ENCODE measurements at places on chromosomes 3 and 15. TPM values are rescaled to one million over a fixed set of nuclear protein-coding genes. Genes with fewer than 3 reads are reported as not detected.

DNA sequence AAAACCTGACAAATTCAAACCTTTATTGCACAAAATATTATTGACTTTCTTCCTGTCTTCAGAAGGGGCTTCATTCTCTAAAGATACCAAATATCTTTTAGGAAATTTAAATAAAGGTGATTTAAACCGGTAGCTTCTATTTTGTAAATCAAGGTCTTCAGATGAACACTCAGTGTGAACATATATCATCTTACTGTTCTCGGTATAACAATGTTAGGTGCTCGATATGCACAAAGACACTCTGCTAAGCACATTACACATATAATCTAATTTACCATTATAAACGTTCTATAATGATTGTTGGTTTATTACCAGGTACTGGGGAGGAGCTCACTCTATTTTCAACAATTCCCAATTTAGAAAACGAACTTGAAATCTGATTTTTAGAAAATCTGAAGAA lies 225.4 kb upstream of the AZI2 start:
- no peak for DNase-seq

- DNase-seq, result no peak
These were observed 9.2 kb downstream of the CCRL2 start for GRCh38 chr3:46416125-46416810.

DNA sequence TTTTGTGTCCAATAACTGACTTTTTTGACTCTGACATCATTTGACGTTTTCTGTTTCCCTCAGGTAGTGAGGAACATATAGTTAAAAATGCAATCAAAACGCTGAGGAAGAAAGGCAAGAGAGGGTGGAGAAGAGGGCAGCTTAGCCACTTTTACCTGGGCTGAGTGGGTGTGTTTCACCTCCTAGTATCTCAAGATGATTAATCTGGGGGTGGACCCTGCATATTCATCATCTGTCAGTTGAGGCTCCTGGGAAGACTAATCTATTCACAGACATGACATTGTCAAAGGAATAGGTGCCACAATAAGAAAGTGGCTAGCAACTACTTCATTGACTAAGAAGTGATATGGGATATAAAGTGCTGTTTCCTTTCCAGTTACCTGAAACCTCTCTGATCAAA lies 331.5 kb upstream of the RARB start:
- DNase-seq, result no peak

- DNase-seq, result no peak
These were observed 64.3 kb downstream of the NCEH1 start for GRCh38 chr3:172646439-172647015.

- no peak for DNase-seq
These were observed 10.3 kb upstream of the RFTN1 start for GRCh38 chr3:16523778-16524177.

GRCh38 chr3:108599677-108600409 lies 10.3 kb downstream of the DZIP3 start:
- DNase-seq, result no peak

DNA sequence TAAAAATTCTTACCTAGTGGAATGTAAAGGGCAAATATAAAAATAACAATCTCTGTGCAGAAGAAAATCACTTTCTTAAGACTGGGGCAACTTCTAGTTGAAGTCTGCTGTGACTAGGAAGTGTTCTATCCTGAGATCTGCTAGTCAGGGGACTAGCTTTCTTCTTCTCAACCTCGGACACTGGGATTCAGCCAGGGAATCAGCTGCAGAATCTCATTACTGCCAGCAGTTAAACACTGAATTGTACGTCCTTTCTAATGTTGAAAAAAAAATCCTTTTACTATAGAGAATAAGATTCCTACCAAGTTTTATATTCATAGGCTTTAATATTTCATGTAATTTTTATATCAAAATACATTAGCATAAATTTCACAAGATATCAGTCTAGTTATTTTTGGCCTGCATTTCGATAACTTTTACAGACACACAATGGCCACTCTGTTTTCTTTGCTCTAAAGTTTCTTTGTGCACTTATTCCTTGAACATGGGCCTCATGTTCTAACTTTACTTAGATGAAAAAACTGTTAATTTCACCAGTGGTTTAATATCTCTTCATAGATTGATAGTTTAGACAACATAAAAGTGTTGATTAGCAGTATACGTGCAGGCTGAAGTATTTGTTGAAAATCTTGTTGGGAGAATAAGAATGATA lies 2.6 kb upstream of the NEO1 start:
- DNase-seq, result no peak

- DNase-seq, result no peak
These were observed 228.8 kb upstream of the LYSMD4 start for GRCh38 chr15:99962006-99962561.

DNA sequence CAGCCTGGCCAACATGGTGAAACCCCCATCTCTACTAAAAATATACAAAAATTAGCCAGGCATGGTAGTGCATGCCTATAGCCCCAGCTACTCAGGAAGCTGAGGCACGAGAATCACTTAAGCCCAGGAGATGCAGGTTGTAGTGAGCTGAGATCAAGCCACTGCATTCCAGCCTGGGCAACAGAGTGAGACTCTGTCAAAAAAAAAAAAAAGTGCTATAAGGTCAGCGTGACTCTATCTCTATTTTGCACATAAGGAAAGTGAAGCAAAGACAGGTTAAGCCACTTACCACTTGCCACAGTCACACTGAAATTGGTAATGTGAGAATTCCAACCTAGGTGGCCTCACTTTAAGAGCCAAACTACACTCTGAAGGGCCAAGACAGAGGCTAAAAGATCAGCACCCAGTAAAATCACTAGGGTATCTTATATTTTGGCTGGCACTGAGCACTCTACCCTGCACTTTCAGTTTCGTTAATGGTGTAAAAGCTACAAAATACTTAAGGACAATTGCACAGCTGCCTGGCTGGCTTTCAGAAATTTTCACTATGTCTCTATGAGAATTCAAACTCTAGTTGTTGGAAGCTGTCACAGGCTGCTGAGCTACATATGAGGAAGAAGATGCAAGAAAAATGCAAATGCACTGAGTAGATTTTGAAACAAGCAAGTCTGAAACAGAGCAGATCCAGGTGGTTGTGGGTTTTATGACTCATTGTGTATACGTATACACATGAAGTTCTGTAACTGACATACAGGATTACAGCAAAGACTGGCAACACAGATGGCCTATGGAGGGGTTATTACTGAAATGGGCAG lies 32.7 kb downstream of the TRANK1 start:
- DNase-seq, result peak; percentile 26

DNA sequence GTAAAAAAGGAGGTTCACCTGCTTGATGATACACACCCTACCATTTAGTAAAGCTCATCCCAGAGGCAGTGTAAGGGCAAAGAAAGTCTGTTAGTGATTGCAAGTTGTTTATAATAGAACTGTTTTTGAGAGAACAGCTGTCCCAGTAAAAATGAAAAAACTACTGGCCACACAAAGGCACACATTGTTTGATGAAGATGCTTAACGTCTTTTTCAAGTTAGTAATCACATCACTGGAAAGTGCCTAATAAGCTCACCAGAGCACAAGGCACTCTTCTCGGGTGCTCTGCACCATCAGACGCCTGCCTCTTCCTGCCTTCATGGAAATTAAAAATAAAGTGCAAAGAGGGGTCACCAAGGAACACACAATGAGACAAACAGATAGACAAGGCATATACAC lies 186.9 kb downstream of the PDZRN3 start:
- no peak for DNase-seq

DNA sequence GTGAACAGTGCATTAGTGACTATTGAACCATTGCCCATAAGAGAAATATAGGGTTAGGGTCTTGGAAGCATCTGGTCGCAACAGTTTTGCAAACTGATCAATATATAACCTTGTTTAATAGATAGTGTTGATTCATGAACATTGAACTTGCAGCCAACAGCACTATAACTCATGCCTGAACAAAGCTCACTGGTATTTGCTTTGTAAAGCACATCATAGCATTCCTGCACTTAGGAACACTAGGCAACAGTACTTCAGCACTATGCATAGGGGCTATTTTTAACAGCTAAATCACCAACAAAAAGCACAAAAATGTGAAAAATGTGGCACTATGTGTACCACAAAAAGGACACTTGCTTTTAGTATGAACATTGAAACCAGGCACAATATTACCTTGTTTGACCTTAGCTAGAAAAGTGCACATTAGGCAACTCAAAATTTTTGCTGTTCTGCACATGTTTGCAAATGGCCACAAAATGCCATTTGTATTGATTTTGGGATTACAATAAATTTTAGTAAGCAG lies 68.0 kb downstream of the OXNAD1 start:
- no peak for DNase-seq

- peak; percentile 36 for DNase-seq
These were observed 10.6 kb upstream of the STT3B start for GRCh38 chr3:31522152-31522551.

DNA sequence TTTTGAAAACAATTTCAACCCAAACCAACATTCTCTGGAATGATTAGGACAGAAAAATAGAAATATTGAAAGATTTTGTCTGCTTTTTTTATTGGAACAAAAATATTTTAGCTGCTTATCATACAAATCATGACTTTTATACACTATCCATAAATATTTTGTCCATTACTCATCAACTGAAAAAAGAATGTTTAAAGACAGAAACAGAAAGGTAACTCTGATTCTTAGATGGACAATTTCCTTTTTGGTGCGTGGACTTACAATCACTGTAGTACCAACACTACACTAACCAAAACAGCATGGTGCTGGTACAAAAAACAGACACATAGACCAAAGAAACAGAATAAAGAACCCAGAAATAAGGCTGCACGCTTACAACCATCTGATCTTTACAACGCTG lies 582.8 kb upstream of the CCDC54 start:
- no peak for DNase-seq

GRCh38 chr15:59688423-59688781 lies 718 bp downstream of the BNIP2 start:
- peak; percentile 50 for DNase-seq

DNA sequence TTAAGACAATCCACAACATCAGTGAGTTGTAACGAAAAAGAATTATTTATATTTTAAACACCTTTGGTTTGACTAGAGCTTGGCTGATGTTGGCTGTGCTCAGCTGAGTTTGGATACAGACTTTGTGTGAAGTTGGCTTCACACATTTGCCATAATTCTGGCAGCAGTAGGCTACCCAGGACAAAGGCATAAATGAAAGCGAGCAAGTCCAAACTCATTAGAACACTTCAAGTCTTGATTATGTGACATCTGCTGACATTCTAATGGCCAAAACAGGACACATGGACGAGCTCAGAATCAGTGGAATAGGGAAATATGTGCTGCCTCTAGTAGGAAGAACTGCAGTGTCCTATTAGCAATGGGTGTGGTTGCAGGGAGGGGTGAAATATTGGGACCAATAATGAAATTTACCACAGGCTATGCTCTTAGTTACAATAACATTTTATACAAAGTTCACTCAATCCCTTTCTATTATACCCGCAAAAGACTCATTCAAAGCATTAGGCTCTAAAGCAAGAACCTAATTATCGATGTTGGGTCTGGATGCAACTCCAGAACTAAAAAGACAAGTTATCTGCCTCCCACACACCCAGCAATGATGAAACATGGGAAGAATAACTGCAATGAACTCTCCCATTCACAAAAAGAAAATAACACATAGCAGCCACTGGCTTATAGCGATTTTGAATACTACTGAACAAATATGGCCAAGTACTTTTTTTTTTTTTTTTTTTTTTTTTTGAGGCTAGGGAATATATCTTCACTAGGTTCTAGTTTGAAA lies 493.9 kb upstream of the RASGRP1 start:
- DNase-seq, result no peak

GRCh38 chr3:122936335-122936734 lies 91.2 kb downstream of the SEMA5B start:
- DNase-seq, result no peak

DNA sequence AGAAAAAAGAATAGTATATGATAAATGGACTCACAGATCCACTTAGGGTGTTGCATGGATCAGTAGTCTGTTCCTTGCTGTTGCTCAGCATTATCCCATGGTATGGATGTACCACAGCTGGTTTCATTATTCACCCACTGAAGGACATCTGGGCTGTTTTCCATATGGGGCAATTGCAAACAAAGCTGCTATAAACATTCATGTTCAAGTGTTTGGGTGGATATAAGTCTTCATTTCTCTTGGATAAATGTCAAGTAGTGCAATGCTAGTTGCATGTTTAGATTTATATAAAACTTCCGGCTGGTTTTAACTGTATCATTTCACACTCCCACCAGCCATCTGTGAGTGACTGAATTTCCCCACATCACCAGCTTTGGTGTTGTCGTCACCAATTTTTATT lies 137.7 kb downstream of the ASB7 start:
- DNase-seq, result no peak

DNA sequence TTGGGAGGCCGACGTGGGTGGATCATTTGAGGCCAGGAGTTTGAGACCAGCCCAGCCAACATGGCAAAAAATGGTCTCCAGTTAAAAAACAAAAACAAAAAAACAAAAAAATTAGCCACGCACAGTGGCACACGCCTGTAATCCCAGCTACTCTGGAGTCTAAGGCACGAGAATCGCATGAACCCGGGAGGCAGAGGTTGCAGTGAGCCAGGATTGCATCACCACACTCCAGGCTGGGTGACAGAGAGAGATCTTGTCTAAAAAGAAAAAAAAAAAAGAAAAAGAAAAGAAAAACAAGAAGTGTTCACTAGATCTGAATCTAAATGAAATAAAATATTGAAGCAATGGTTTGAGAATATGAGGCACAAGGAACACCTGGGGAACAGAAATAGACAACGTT lies 36.7 kb downstream of the SLC9A9 start:
- no peak for DNase-seq

DNA sequence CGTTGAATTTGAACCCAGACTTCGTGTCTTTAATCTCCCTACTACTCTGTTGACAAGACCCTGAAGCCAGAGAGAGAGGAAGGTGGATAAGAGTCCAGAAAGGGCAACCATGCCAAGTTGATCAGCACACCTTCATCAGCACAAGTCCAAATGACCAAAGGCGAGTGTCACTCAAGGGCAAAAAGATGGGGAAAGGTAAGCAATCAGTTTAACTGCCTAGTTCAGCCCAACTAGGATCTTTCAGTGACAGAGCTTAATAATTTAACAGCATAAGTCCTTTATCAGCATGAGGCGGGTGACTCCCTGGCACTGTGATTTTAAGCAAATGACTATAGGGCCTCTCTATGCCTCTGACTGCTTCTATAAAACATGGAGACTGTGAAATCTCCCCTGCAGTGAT lies 6.2 kb downstream of the SUCLG2 start:
- DNase-seq, result no peak

DNA sequence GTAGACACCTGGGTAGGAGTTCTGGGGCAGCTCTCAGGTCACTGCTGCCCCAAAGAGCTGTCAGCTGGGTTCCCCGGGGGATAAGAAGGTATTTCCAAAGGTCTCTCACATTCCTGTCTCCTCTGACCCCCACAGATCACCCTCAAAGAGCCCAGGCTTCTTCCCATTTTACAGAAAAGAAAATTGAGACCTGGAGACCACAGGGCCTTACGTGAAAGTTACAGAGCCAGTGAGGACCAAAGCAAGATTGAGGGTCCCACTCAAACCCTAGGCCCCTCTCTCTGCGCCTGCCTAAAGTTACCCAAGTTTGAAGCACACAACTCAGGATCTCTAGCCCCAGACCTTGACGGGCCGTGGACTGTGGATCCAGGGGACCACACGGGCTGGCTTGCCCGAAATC lies 3.9 kb upstream of the ATP2B2 start:
- no peak for DNase-seq

Gene FYCO1
- total RNA-seq, result 37.5 TPM

Gene CCR8
- not detected for total RNA-seq

Gene CCRL2
- total RNA-seq, result 17.2 TPM

Gene CTDSPL2
- total RNA-seq, result 39.2 TPM

Gene PLSCR4
- 28.8 TPM for total RNA-seq

Gene SLC7A14
- not detected for total RNA-seq

Gene ARPP21
- total RNA-seq, result not detected

Gene CDHR4
- total RNA-seq, result 6.0 TPM

Gene KCNMB2
- 3.0 TPM for total RNA-seq

Gene HCLS1
- total RNA-seq, result 71.7 TPM

Gene FOXB1
- not detected for total RNA-seq

All from upper lobe of left lung (tissue), 6 donors.